Esophagus mucosa (tissue), 1 donor: ENCODE measurements at places on chromosomes 11 and 22.

DNA sequence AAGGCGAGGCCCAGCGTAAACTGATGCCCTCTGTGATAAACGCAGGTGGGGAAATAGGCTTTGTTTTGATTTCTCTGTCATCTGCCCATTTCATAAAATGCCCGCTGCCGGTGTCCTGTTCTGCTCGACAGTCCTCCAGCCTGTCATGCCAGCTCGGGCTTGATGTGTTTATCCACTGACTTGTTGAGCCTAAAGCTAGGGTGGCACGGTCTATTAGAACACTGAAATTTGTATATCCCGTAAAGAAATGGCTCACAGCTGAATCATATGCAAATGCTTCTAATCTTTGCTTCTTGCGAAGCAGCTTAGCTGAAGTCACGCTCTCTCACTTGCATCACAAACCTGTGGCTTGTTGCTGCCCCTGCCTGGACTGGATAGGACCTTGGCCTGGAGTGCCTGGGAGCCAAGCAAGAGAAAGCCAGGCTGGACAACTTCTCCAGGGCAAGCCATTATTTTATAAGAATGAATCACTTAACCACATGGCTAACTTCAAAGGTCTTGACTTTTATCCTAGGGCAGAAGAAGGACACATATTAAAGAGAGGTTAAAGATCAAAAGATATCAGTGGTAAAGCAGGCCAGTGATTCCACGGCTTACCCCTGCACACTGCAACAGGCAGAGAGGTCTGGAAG, 33.1 kb downstream of the EHF start:
- peak; percentile 80 for ATAC-seq

DNA sequence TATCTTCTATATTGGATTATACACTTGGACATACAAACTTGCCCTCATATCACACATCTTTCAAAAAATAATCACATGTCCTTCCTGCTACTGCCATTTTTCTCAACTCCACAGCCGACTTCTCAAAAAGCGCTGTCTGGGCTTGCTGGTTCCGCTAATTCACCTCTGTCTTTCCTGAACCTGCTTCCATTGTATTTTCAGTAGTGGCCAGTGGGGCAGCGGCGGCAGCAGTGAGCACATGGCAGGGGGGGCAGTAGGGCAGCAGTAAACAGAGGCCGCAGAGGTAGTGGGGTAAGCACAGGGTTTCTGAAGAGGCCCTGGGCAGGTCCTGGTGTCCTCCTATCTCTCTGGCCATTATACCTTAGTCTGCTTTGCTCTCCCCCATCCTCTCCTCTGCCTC, 126.3 kb downstream of the RRAS2 start:
- no peak for ATAC-seq

GRCh38 chr11:10486161-10486840, 31.2 kb downstream of the AMPD3 start:
- no peak for ATAC-seq

GRCh38 chr11:36792996-36793914, 195.2 kb upstream of the RAG2 start:
- ATAC-seq = no peak

DNA sequence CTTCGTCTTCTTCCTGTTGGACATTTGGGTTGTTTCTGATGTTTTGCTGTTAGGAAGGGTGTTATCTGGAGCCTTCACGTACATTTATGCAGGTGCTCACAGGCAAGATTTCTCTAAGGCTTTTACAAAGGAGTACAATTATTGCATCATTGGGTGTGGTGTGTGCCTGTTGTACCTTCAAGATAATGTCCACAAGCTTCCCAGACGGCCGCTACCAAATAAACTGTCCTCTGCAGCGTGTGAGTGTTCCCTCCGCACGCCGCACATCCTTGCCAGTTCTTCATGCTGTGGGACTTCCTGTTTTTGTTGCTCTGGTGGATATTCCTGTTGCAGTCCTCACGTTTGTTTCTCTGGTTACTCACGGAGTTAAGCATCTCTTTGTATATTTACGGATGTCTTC, 133.3 kb downstream of the TBC1D22A start:
- no peak for ATAC-seq

- ATAC-seq = no peak
Observed at GRCh38 chr22:22498267-22498666, 10.3 kb downstream of the ZNF280B start.

DNA sequence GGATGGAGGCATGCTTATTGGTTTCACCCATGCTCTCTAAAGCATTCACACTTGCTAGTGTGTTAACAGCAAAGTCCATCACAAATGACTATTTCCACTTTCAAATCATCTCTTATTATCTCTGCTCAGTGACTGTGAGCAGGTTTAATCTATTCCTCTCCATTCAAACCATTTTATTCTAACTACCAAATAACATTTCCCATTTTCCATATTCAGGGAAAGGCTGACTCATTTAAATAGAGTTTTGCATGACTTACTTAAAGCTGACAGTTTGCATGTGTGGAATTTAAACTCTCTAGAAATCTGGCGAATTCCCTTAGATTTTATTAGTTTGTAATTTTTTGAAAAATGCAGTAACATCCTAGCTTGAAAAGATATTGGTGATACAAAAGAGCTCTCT, 615.7 kb upstream of the LRRC4C start:
- no peak for ATAC-seq

GRCh38 chr11:111063726-111064517, 181.6 kb upstream of the POU2AF2 start:
- ATAC-seq = peak; percentile 34

GRCh38 chr11:69132301-69132670, 23.4 kb upstream of the SMIM38 start:
- no peak for ATAC-seq

- ATAC-seq = peak; percentile 19
Observed at GRCh38 chr11:118607401-118608359, at the start of gene PHLDB1. Gene PHLDB1, plus strand, starts transcription at chr11:118607615. Its CDS starts 6,222 bp downstream, at chr11:118613837.

DNA sequence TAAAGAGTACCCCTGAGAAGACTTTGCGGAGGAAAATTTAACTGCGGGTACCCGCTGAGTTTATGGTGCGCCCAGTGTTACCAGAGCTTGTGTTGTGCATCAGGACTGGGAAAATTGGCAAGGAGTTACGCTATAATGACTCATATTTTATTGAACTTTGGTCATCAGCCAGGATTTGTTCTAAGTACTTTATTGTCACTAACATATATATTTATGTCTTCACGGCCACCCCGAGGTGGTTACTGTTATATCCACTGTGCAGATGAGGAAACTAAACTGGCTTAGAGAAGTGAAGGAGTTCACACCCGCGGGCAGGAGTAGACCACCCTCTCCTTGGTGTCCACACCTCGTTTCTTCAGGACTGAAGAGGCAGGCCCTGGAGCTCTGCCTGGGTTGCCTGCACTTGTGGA, 667 bp downstream of the ACCS start:
- peak; percentile 67 for ATAC-seq

- ATAC-seq = no peak
Observed at GRCh38 chr11:73872749-73873357, 3.8 kb downstream of the COA4 start.

DNA sequence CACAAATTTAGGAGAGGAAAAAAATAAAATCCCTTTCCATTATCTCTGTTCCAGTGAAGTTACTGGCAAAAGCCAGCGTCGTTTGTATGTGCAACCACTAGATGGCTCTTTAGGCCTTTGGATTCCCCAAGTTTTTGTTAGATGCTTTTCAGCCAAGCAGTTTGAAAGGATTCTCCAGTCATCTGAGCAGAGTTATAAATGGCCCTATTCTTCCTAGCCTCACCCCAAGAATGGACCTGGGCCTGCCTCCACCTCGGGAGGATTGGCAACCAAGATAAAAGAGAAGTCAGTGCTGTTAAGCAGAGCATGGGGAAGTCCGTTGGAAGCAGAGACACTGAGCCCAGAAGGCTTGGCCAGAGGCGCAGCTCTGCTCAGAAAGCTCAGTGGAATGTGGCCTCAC, 15.4 kb downstream of the FAM181B start:
- ATAC-seq = peak; percentile 59

DNA sequence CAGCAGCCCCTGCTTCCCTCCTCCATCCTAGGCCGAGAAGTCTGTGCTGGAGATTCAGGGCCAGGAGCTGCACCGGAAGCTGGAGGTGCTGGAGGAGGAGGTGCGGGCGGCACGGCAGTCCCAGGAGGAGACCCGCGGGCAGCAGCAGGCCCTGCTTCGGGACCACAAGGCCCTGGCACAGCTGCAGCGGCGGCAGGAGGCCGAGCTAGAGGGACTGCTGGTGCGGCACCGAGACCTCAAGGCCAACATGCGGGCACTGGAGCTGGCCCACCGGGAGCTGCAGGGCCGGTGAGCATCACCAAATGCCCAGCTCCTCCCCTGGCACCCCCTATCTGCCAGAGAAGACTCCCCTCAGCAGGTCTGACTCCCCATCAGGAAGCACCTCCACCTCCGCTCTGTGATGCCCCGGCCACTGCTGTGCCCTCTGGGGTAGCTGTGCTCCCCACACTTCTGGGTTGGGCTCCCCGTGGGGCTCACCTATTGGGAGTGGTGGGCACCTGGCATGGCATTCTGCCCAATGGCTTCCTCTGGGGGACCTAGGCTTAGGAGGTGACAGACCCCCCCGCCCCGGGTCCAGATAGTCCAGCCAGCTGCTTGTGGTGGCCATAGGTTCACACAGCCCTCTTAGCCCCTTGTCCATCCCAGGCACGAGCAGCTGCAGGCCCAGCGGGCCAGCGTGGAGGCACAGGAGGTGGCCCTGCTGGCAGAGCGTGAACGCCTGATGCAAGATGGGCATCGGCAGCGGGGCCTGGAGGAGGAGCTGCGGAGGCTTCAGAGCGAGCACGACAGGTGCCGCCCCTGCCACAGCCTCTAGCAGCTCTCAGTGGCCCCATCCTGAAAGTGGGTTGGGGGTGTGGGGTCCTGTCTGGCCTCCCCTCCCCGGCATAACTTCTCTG, 6.6 kb upstream of the RPS6KA4 start:
- ATAC-seq = no peak

- peak; percentile 93 for ATAC-seq
Observed at GRCh38 chr11:64165842-64166635, at the start of gene MACROD1. Gene MACROD1, minus strand, starts transcription at chr11:64166113. Its CDS starts 119 bp downstream, at chr11:64165994.

DNA sequence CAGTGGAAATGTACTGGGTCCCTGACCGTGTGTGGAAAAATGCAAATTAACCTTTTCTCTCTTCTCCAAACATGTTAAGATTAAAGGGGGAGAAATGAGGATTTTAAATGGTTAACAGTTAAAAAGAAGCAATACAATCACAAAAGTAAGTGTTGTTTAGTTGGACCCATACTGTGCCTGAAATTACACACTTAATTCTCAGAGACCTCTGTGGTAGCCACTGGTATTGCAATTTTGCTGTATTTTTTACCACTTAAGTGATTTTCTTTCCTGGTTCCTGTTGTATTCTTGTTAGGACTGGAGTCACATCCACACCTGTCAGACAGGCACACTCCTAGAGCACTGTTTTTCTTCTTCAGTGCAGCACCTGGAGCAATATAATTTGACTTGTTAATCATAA, 179.6 kb upstream of the PDGFD start:
- peak; percentile 33 for ATAC-seq

DNA sequence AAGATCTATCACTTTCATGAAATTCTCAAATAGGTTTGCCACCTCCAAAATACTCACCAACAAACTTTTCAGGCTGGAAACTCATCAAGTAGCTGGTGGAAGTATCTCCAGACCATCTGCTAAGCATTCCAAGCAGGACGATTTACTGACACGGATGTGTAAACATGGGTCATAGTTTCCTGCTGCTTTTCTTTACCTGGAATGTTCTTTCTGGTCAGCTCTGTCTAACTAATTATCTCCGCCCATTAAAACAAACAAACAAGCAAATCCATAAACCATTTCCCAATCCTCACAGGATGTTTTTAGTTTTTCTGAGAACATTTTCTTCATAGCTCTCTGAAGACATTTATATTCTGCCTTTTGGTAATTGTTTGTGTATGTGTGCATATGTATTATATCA, 397.0 kb downstream of the METTL15 start:
- ATAC-seq = no peak

DNA sequence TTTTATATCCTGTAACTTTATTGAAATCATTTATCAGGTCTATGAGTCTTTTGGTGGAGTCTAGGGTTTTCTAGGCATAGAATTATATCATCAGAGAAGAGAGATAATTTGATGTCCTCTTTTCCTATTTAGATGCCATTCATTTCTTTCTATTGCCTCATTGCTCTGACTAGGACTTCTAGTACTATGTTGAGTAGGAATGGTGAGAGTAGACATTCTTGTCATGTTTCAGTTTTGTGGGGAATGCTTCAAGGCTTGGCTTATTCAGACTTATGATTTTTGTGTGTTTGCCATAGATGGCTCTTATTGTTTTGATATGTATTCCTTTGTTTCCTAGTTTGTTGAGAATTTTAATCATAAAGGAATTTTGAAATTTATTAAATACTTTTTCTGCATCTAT, 1078.3 kb downstream of the FAM181B start:
- no peak for ATAC-seq

- ATAC-seq = no peak
Observed at GRCh38 chr22:28408709-28409108, 270.9 kb downstream of the TTC28 start.

GRCh38 chr11:36034551-36035331, 90.9 kb downstream of the LDLRAD3 start:
- no peak for ATAC-seq

GRCh38 chr11:73991471-73992006, 8.9 kb upstream of the UCP2 start:
- no peak for ATAC-seq

- ATAC-seq = peak; percentile 28
Observed at GRCh38 chr11:44766112-44766971, 39.6 kb downstream of the TSPAN18 start.

GRCh38 chr11:44574610-44575287, 9.3 kb downstream of the CD82 start:
- ATAC-seq = peak; percentile 82

- no peak for ATAC-seq
Observed at GRCh38 chr22:27630754-27631153, 170.8 kb downstream of the MN1 start.

GRCh38 chr11:9574622-9575259, 1.3 kb downstream of the WEE1 start:
- ATAC-seq = no peak

GRCh38 chr11:60396799-60397198, 540 bp downstream of the MS4A14 start:
- peak; percentile 38 for ATAC-seq

- no peak for ATAC-seq
Observed at GRCh38 chr22:37827056-37827455, 3.9 kb downstream of the GALR3 start.

DNA sequence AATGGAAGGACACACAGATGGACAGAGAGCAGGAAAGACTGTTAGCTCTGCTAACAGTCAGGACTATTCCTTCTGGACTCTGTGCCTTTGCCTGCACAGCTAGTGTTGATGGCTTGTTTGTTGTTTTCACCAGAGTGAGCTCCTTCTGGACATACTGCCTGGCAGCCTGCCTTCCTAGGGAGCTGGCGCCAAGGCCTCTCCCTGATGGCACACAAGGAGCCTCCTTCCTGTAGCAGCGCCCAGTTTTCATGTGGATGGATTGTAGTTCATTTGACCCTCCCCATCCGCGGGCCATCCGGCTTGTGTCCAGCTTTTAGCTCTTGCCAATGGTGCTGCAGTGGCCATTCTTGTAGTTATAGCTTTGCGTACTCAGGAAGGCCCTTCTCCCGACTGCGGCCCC, 16.6 kb upstream of the BCR start:
- ATAC-seq = no peak

GRCh38 chr11:69611548-69612526, 29.1 kb upstream of the CCND1 start:
- no peak for ATAC-seq
